ENCODE measurements at places on chromosomes 13 and 19.

DNA sequence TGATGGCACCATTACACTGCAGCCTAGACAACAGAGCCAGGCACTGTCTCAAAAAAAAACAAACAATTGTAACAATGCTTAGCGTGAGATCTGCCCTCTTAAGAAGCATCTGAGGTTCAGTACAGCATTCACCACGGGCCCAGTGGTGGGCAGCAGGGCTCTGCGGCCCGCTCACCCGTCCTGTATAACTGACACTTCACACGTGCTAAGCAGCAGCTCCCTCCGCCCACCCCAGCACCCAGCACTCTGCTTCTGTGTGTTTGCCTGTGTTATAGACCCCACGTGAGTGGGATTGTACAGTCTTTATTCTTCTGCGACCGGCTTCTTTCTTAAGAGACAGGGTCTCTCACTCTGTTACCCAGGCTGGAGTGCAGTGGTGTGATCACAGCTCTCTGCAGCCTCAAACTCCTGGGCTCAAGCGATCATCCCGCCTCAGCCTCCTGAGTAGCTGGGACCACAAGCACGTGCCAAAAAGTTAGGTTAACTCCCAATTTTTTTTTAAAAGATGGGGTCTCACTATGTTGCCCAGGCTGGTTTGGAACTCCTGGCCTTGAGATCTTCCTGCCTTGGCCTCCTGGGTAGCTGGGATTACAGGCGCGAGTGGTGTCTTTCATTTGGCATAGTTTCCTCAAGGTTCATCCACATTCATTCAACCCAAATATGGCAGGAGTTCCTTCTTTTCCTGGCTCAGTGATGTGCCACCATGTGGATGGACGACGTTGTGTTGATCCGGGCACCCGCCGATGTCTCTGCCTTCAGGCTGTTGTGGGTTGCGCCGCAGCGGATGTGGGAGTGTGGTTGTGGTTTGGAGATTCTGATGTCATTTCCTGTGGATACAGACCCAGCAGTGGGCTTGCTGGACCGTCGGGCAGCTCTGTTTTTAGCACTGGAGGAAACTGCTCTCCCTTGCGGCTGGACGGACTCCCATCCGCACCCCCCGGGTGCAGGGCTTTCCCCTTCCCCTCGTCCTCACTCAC lies 170.0 kb downstream of the KDM4B start:
- peak; percentile 72 for DNase-seq

DNA sequence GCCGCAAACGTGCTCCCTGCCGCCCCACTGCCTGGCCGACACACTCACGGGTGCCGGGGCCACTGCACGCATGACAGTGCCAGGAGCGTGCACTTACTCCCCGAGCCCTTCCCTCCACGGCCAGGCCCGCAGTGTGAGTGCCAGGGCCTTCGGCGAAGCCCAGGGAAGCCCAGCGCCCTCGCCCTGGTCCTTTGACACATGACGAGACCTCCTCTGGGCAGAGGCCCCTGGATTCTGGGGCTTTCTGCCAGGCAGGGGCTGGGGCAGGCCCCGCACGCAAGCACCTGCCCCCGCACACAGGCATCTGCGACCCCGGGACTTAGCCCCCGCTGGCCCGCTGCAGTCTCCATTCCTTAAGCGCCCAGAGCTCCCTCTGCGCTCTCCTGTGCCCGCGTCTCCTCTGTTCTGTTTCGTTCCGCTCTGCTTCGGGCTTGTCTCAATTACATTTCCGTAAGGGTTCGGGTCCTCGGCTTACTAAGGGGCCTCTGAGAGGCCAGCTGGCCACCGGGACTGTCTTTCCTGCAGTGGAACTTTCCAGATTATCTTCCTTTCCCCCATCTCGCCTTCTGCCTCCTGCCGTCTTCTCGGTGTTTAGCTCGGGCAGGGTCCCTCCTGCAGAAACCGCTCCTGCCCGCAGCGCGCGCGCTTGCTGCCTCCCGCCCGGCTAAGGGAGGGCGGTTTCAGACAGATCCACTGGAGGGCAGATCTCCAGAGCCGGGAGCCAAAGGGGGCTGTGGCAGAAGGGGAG lies 98.8 kb downstream of the ING1 start:
- DNase-seq = no peak

DNA sequence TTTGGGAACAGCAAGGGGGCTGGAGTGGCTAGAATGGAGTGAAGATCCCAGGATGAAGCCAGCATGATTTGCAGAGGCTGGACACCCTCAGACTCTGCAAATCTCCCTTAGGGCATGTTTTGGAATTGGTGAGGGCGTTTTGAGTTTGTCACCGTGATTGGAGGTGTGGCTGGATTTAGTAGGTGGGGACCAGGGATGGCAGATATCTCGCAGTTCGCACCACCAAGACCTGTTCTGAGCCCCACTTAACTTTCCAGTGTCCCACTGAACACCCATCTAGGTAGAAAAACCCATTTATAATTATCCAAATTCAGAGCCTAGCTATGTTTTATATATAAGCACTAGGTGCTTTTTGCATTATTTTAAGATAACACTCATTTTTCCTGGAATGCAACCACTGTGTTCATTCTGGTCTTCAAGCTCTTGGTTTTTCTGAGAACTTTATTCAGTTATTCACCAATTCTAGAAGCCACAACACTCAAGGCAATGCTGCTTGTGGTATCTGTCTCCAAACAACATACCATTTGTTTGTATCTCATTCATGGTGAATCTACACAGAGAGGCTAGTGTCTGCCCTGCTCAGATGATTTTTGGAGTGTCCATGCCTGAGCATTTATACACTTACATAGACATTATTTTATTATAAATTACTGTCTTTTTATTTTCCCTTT lies 3.0 kb upstream of the NANOS2 start:
- peak; percentile 93 for DNase-seq

DNA sequence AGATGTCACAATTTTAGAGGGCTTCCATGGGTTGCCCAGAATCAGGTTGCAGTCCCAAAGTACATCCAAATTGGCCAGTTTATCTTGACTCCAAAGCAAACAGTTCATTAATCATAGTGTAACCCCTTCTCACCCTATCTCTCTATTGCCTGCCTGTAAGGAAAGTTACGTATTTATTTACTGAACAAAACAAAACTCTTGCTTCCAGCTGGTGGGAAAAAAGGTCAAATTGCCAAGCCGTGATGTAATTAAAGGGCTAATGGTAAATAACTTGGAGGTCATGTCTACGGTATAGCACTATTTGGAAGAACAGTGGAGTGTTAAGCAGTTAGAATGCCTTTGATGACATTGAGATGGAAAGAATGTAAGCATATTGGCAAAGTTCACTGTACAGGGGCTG lies 214.0 kb downstream of the DLEU7 start:
- DNase-seq = no peak

- DNase-seq = peak; percentile 63
These were observed 324.0 kb downstream of the GPC5 start for GRCh38 chr13:91722267-91722884.

DNA sequence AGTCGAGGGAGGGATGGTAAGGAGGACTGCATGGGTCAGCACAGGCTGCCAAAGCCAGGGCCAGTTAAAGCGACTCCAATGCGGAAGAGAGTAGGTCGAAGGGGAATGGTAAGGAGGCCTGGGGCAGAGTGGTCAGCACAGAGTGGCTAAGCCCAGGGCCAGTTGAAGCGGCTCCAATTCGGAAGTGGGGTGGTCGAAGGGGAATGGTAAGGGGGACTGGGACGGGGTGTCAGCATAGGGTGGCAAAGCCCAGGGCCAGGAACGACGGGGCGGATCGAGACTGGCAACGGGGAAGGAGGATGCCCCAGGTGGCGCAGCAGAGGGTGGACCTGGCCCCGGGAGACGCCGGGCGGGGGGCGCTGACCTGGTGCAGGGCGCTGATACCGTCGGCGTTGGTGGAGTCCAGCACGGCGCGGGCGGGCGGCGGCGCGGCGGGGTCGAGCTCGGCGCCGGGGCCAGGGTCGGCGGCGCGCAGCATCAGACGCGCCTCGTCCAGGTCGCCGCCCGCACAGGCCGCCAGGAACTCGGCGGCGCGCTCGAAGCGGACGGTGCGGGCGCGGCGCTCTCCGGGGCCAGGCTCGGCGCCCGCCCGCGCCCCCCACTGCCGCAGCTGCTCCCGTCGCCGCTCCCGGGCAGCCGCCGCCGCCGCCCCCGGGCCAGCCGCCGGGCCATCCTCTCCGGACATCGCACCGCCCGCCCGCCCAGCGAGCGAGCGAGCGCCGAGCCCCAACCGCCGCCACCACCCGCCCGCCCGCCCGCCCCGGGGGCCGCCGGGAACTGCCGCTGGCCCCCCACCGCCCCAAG lies at the start of gene PPP1R12C:
Gene PPP1R12C, minus strand, starts transcription at position 779 of the 804 bp plus-strand sequence. Its CDS starts 94 bp downstream, at position 685.
- DNase-seq = no peak

- DNase-seq = no peak
These were observed 3.8 kb upstream of the LRFN3 start for GRCh38 chr19:35932291-35932936.

DNA sequence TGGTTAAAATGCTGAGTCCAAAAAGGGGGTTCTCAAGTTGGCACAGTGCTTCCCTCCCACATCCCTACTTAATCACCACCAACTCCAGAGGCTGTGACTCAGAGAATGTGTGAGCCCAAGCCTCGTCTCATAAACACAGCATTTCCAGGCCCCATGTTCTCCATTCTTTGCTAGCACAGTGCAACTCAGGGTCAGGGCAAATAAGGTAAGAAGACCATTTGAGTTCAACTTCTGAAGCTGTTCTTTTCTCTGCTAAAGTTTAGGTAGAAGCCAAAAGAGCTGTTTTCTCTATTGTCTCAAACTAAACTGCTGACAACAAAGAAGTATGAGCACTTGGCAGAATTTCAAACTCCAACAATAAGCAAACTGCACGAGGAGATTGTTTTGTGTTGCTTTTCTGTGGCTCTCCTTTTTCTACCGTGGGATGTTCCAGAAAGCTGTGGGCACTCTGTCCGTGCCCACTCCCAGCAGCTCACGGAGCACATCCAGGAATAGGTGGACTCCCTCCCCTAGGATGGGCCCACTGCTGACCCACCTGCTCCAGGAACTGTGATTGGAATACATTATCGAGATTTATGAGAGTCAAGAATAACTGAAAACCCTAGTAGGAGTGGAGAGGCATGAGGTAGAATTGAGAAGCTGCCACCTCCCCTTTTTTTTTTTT lies 494.3 kb downstream of the COG6 start:
- DNase-seq = no peak

GRCh38 chr19:4368128-4368820 lies 24.9 kb downstream of the MPND start:
- DNase-seq = no peak

- no peak for DNase-seq
These were observed 15.6 kb upstream of the WASF3 start for GRCh38 chr13:26541678-26542568.

DNA sequence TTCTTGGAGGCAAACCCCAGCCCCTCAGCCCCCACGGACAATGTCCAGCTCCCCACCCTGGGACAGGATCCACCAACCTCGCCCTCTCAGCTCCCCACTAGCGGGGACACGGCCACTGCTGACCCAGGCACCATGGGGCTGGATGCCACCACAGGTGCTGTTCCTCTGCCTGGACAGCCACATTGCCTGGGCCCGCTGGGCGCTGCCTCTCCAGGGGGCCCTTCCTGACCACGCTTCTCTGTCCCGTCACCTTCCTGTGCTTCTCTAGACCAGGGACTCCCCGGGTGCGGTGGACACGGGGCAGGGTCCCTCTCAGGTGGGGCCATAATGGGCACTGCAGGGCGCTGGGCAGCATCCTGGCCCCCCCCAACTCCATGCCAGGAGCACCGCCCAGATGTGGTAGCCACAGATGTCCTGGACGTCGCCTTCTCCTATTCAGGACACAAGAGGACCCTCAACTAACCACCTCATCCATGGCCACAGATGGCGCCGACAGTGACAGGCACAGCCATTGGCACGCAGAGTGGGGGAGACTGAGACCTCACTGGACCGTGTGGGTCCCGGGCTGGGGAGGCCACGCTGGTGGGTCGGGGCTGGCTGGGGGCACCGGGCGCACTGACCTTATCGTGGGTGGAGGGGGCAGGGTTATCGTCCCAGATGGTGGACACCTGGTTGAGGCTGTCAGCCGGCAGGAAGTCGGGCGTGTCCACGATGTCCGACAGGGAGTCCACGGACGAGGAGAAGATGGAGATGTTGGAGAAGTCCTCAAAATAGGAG lies 23.4 kb downstream of the GPX4 start:
- no peak for DNase-seq

DNA sequence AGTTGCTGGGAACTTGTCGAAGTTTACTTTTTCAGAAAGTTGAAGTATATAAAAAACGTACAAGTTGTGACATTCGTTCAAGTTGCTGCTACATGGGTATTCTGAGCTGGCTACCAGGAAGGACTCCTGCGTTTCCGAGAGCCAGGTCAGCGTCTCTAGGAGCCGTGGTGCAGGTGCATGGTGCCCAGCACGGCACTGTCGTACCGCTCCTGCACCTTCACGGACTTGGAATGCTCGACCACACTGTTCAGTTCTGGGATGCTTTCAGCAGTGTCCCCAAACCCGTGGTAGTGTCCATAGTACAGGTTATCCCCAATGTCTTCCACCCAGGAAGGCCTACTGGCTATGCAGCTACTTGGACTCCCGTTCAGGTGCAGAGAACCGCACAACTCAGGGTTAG lies 35.4 kb downstream of the ANKRD10 start:
- no peak for DNase-seq

DNA sequence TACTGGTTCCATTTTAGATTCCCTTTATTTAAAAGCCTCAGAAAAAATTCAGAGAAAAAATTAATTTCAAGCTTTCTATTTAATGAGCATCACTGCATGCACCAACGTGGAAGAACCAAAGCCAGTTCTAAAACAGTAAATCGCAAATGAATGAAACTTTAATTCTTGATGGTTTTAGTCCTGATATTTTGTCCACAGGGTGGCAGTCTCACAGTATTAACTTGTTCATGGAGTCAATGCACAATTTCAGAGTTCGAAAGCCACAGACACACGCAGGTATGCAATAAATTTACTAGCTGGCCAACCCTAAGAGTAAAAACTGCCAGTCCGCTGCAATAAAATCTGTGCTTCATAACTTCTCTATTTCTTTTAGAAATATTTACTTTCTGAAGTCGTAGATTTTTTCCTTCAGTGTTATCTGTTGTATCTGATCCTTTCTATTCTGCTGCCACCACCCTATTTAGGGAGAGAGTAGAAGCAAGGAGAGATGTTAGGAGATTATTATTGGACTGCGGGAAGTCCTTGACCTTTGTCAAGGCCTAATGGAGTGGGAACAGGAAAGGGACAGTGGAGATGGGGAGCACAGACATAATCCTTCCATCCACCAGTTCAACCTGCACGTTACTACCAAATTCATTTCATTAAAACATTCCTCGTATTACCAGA lies 7.0 kb upstream of the WBP4 start:
- DNase-seq = peak; percentile 75

DNA sequence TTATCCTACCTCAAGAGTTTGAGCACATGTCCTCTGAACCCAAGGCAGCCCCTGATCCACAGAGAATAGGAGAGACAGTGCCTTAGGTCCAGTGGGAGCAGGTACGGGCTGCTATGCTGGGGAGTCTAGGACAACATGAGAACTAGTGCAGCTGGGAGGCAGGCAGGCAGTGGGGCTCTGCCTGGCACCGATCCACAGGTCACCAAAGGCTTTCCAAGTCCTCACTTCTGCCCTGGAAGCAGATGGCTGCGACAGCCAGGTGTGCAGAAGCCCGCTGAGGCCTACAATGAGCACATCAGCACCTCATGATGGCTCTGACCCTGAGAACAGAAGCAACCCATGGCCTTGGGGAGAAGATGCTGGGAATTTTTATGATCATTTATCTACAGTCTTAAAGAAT lies 29.8 kb upstream of the EPHX3 start:
- no peak for DNase-seq

Measured in SK-MEL-5 (cell line).